T1000 (cell line): ENCODE measurements at places on chromosomes 2 and 18.

GRCh38 chr18:10002280-10002679, 88.5 kb downstream of the VAPA start:
- DNase-seq: no peak

GRCh38 chr2:161138429-161138828, 21.8 kb upstream of the TANK start:
- no peak for DNase-seq

DNA sequence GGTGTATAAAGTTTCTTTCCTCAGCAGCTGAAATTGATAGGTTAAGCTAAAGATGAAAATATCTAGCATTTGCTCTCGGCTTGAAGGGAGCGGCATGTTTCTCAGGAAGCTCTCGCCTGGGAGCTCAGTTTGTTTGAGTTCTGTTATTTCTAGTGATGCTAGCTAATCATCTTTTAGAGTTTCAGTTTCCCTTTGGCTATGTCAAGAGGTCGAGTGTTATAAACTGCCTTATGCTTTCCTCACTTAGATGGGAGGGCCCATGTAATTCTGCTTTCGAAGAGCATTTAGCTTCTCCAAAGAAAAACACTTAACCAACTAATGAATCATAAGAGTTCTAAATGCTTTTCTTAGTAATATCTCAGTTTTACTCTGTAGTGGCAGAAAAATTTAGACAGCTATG, 33.6 kb downstream of the PLCL1 start:
- DNase-seq: no peak

DNA sequence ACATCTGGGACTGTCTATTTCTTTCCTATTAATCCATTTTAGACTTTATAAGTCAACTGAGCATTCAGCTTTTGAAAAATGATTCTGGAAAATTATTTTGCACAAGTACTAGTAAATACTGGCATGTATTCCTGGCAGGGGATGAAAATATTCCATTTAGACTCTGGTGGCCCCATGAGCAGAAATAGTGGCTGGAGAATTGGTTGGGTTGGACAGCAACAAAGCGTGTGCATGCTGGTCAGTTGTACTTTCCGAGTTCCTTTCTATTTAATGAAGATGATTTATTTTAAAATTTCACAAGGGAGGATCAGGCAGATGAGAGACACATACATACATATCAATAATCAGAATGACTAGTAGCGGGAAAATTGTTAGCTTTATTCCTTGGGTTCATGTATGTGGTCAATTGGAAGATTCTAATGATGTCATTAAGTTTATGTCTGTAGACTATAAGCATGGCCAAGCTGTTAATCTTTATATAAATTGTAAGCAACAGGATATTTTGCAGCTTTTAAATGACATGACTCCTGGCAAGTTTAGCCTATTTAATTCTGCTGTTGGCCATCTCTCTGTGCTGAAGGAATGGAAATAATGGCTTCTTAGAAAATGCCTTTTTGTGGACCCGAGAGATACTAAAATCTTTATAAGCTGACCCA, 541.6 kb downstream of the SLC4A3 start:
- DNase-seq: no peak

- no peak for DNase-seq
Observed at GRCh38 chr2:217703999-217704398, 298.8 kb downstream of the TNS1 start.

DNA sequence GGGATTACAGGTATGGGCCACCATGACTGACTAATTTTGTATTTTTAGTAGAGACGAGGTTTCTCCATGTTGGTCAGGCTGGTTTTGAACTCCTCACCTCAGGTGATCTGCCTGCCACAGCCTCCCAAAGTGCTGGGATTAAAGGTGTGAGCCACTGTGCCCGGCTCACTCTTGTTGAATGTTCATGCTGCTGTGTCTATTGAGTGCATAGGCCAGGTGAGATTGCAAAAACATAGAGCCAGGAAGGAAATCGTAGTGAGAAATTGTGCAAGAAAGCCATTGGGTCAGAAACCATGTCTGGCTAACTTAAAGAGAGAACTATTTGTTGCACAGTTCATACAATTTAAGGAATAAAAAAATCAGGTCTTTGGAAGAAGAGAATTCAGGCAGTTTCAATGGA, 45.5 kb upstream of the FZD5 start:
- DNase-seq: no peak

GRCh38 chr2:77519888-77520506, 2.2 kb downstream of the LRRTM4 start:
- DNase-seq: no peak

GRCh38 chr2:4354164-4354563, 650.8 kb downstream of the DCDC2C start:
- no peak for DNase-seq

GRCh38 chr2:171952748-171953147, 30.5 kb downstream of the HAT1 start:
- no peak for DNase-seq

- peak; percentile 72 for DNase-seq
Observed at GRCh38 chr2:190648289-190649034, 421 bp upstream of the NAB1 start.

GRCh38 chr2:178718283-178718682, 88.9 kb downstream of the TTN start:
- no peak for DNase-seq

GRCh38 chr2:224666951-224667553, 49.1 kb downstream of the CCDC195 start:
- no peak for DNase-seq

- no peak for DNase-seq
Observed at GRCh38 chr18:41820784-41821183, 134.2 kb upstream of the PIK3C3 start.

- DNase-seq: no peak
Observed at GRCh38 chr18:3286159-3286558, 24.2 kb downstream of the MYL12B start.

DNA sequence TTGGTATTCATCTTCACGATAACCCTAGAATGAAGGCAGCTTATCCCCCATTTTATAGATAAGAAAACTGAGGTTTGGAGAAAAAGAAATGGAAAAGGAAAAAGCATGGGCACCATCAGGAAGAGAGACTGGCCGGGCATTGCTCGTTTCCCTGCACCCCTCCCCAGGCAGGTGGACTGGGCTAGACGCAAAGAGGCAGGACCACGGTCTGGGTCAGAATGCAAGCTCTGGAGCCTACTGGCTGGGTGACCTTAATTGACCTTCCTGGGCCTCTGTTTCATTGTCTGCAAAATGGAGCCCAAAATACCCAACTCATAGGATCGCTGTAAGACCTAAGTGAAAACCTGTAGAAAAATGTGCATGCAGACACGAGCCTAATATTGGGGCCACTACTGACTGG, 135.3 kb upstream of the GLI2 start:
- DNase-seq: no peak

- DNase-seq: no peak
Observed at GRCh38 chr2:48885841-48886240, 130.3 kb upstream of the LHCGR start.

DNA sequence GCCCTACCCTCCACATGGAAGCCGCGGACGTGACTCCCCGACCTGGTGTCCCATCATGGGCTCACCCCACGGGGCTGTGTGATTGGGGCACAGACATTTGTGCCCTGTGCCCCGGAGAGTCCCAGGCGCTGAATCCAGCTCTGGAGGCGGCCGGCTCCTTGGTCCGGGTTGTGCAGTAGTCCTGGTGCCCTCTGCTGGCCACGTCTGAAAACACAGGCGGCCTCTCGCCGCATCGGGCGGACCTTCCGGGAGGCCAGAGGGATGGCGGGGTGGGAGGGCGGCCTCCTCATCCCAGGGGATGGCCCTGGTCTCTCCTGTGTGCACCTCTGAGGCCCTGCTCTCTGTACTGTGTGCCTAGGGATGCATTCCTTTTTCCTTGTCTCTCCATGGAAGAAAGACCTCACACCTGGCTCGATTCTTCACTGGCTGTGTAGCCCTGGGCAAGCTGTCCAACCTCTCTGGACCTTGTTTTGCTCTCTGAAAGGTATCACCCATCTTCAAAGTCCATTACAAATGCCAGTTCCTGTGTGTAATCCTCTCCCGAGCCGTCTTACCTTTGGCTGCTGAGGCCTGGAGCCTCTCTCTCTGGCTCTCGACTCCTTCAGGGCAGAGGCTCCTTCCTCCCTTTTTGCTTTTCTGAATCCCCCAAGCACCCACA, 27.6 kb downstream of the CELF4 start:
- DNase-seq: no peak

DNA sequence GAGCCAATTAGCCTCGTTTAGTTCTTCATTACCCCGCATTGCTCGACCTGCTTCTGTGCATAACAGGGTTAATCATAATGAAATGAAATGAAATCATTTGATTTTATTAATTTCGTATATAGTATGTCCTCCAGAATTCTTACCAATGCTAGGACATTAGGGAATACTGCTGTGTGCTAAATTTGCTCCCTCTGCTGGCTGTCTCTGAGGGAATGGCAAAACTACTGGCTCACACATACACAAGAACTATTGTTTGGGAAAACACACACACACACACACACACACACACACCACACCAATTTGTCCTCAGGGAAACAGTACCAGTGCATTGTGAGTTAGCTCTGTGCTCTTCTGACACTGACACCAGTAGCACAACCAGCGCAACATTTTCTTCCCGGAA, 273.3 kb upstream of the TCF4 start:
- no peak for DNase-seq

- DNase-seq: peak; percentile 61
Observed at GRCh38 chr2:105409717-105410116, 10.9 kb upstream of the FHL2 start.

- DNase-seq: no peak
Observed at GRCh38 chr18:74902147-74902455, 304.4 kb downstream of the ZNF407 start.

GRCh38 chr2:12416600-12416999, 300.1 kb upstream of the TRIB2 start:
- DNase-seq: no peak

DNA sequence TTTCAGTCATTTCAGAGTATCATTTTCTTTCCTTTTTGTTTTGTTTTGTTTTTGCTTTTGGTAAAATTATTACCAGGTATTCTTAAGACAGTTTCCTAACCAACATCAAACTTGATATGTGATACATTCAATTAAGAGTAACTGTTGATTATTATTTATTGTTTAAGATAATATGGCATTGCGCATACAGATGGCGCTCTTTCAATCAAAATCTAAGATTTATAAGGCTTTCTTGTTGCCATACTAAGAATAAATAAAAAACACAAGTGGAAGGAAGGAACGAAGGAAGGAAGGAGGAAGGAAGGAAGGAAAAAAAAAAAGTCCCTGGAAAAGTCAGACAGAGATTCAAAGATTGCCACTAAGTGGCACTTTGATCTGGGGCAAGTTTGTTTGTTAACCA, 1308.7 kb upstream of the FAM98A start:
- no peak for DNase-seq

DNA sequence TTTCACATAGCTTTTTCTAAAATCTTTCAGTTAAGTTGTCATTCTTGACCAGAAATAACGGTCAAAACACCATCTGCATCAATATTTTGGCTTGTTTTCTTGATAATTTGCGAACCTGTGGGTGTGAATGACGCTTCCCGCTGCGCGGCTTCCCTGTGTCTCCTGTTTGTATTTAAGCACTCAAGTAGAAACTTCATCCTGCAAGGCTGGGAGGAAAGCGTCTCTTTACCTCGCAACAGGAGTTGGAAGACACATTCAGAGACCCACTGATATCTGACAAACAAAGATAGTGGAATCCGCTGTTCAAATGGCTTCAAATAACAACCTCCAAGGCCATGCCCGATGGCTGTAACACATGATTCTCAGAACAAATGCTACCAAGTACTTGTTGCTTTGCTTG, 704.9 kb downstream of the DCDC2C start:
- DNase-seq: no peak

DNA sequence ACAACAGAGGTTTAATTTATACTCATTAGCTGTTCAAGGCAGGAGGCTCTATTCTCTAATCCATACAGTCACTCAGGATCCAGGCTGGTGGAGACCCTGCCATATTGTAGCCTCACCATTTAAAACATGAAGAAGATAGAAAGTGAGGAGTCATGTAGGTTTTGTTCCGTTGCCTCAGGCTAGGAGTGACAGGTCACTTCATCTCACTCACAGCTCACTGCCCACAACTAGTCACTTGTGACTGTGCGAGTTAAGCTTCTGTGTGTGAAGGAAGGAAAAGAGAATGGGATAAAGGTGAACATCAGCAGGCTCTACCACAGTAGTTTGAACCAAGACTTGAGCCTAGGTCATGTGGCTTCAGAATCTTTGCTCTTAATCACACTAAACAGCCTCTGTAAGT, 9.0 kb upstream of the IGFBP2 start:
- no peak for DNase-seq

GRCh38 chr18:42228581-42228980, 273.5 kb downstream of the PIK3C3 start:
- DNase-seq: no peak

DNA sequence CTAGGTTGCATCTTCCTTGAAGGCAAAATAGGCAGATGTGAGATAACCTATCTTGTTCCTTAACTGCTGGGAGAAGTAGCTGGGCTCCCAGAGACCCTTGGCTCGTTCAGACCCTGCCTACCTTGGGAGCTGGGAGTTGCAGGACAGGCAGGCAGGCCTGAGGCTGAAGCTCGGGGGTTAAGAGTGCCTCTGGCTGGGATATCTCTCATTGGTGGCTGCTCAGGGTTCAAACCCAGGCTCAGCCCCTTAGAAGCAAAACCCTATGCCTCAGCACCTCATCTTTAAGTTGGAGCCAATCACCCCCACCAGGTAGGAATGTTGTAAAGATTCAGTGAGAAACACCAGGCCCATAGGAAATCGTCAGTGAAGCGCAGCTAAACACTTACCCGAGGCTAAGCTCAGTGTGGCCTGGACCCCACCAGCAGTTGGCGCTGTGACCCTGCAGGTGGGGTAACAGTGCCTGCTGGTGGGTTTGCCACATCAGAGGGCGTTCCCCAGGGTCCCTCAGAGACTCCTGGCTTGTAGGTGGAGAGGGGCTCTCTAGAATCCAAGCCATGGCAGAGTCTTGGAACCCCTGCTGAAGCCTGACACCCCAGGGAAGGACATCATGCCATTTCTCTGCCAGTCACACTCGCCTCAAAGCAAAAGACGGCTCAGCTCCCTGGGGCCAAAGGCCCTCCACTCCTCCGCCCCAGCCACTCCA, 54.6 kb upstream of the GPR17 start:
- DNase-seq: no peak

GRCh38 chr2:55228226-55228563, 3.9 kb downstream of the CLHC1 start:
- DNase-seq: no peak

DNA sequence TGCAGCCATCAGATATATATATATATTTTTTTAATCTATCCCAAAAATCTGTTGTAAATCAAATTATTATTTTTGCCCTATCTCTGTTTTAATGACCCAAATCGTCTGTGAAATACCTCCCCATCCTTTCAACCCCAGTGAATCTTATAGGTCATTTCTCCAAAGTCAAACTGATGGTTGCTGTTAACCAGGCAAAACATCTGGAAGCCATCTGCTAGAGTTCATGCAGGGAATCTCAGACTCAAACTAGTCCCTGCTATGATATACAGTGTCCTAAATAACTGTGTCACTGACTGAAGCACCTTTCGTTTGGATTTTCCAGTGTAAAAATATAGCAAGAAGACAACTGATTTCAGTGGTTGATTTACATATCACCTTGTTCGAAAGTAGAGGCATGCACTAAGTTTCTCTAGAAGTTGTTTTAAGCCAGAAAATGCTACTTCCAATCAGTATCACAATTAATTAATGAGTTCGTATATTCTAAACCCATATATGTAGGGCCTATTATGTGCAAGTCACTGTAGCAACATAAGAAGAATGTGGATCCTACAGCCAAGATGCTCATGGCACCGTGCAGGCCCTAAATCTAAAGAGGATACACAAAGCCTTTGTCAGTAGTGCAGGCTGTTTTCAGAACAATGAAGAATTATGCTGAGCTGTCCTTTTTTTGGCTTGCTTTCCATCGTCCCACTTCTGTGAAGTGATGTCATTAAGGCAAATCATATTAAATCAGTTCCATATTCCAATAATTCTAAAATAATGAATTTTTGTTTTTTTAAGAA, 566.0 kb downstream of the STK39 start:
- DNase-seq: no peak
